ENCODE measurements at places on chromosomes 2 and 18. TPM values are rescaled to one million over a fixed set of nuclear protein-coding genes. Genes with fewer than 3 reads are reported as not detected.

- DNase-seq, result no peak
Measured at GRCh38 chr18:23864624-23865023, 149.9 kb upstream of the TTC39C start.

- no peak for DNase-seq
Measured at GRCh38 chr2:60839126-60839813, 42.1 kb upstream of the REL start.

DNA sequence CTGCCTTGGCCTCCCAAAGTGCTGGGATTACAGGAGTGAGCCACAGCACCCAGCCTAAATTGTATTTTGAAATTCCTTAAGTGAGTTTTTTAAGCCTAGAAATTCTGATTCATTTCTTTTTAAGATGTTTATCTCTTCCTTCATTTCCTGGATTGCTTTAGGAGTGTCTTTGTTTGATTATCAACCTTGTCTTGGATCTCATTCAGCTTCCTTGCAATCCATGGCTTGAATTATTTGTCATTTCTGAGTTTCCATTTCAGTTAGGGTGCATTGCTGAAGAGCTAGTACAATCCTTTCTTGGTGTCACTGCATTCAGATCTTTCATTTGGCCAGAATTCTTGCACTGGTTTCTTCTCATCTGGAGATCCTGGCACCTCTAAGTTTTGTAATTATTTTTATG, 606.4 kb upstream of the ZNF804A start:
- DNase-seq, result no peak

Gene SPP2
- total RNA-seq, result not detected

DNA sequence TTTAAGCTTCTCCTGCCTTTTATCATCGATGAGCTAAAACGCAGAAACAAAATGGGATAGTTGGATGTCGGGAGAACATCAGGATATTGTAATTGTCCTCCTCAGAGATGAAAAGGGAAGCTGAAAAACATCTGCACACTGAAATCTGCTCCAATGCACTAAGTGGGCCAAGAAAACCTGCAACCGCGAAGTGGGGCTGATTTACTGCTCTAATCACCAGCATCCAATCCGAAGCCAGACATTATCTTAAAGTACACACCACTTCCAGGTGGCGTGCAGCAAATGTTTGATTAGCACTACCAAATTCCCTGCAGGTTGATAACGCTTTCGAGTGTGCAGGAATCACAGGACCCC, 230.3 kb upstream of the SLC14A2 start:
- no peak for DNase-seq

Gene FEV
- not detected for total RNA-seq

Gene INHA
- not detected for total RNA-seq

GRCh38 chr2:195470622-195471021, 186.4 kb upstream of the SLC39A10 start:
- no peak for DNase-seq

Gene RAB27B
- total RNA-seq, result 10.8 TPM

DNA sequence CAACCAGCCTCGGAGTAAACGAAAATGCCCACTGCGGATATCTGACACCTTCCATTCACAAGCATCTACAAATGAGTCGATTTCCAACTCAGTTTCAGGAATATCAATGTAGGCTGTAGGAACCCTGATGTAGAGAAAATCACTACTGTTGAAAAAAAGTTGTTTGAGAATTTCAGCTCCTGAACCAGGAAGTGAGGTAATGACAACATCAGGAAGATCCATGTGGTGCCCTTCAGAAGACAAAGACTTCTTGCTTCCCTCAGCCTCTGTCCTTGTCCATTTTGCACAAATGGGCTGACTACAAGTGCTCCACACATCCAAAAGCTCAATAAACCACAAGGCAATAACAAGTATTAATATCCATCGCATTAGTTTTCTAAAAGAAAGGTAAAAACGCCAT, 4.7 kb downstream of the DSEL start:
- DNase-seq, result no peak

DNA sequence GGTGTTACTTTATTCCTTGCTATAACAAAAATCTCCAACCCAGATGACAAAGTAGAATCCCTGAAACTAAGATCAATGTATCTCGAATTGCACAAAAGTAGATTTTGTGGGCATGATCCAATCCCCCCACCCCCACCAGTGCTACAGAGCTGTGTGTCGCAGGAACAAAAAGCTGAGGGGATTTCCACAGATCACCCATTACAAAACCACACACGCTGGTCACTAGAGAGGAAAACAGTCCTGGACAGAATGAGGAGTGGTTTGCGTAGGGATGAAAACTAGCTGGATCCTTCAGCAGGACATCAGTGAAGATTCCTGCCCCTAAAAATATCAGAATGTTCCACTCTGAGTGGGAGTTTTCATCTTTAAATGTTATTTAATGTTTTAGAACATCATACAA, 165.3 kb upstream of the STK17B start:
- DNase-seq, result no peak

Gene TEX261
- total RNA-seq, result 27.4 TPM
